ENCODE measurements at places on chromosomes 2 and 18.

DNA sequence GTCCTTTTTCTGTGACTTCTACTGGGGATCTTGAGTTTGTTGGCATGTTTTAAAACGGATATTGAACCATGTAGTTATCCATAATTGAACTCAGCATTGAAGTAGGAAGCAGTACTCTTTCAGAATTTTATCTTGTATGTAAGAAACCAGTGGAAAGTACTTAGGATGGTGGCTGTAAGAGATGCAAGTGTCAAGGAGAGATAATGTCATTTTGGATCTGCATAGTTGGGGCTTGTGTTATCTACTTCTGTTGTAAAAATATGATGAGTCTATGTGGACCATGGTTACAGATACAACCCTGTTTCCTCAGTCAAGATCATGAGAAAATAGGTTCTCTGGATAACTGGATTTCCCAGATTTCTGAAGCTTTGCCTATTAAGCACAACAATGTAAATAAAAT lies 113.7 kb downstream of the NAB1 start:
- no peak for DNase-seq

- no peak for DNase-seq
Observed at GRCh38 chr2:18788592-18788991, 199.2 kb upstream of the NT5C1B start.

DNA sequence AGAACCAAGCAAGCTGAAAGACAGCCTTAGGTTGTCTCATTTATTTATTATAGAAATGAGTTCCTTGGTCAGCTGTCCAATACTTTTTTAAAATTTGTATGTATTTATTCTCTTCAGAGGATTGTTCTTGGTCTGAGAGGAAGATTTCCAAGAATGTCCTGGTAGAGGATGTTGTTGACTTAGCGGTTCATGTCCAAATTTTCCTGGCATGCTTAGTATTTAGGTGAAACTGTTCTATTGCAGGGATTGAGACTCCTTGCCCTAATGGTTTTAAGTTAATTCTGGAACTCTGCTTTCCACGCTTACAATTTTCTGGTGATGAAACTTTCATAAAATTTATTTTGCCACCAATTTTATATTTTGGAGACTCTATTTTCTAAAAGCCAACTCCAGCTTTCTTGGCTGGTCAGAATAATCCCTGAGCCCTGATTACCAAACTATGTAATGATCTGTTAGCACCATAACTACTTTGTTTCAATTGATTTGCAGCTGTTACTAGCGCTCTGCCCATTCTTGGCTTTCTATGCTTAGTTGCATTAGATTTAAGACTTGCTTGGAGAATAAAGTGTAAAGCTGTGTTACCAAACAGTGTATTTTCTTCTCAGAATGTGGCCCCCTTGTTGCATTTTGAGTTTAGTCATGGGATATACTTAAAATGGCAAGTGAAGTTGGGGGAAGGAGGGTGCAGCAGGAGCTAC lies 1868.8 kb upstream of the CELF4 start:
- no peak for DNase-seq

- no peak for DNase-seq
Observed at GRCh38 chr2:218152777-218153176, 14.0 kb downstream of the CXCR1 start.
